ENCODE measurements at places on chromosomes 3 and 15. TPM values are rescaled to one million over a fixed set of nuclear protein-coding genes. Genes with fewer than 3 reads are reported as not detected.

- no peak for DNase-seq
Observed at GRCh38 chr15:49116108-49116857, 39.1 kb downstream of the COPS2 start.

- DNase-seq = no peak
Observed at GRCh38 chr15:93372208-93372864, 283.3 kb upstream of the RGMA start.

DNA sequence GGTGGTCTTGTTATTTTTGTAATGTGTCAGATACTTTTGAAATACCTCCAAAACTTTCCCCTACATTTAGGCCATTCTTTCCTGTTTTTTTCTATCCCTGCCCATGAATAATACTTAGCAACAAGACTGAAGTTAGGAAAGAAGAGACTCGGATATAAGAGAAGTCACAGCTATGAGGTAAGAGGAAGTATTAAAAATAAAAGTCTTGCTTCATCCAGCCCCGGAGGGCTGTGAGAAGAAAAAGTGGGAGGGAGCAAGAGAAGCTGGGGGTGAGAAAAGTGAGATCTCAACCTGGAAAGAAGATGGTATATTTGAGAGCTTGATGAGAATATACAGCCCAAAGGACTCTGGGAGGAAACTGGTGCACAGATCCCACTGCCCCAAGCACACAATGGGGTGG is 213.5 kb upstream of the CDIN1 start:
- DNase-seq = no peak

- DNase-seq = no peak
Observed at GRCh38 chr3:148737104-148737530, 39.4 kb downstream of the AGTR1 start.

DNA sequence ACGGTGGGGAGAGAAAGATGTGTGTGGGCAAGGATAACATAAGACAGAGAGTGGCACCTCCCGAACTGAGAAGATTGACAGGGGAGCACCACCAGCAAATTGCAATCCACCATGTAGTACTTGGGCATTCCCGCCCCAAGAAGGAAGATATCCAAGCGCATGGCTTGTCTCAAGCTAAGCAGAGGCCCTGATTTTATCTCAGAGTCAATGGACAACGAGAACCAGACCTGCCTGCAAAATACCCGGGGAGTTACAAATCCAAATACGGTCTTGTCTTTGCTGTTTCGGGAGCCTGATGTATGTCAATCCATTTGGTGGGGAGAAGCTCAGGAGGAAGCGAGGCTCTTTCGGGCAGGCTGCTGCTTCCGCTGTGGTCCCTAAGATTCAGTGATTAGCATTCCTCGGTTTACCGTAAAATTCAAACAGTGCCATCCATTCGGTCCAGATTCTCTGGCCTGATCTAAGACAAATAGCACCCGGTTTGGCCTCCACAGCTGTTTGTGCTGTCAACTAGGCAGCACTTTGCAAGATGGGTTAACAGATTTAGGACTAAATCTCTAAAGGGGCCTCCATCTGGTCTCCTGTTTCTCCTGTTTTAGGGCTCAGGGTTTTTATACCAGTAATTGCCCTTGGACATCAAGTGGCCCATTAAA is 97.7 kb upstream of the WNT5A start:
- no peak for DNase-seq

GRCh38 chr3:14614862-14615261 is 36.7 kb upstream of the CCDC174 start:
- DNase-seq = no peak

GRCh38 chr3:127791221-127791913 is 30.9 kb downstream of the MGLL start:
- DNase-seq = peak; percentile 60

- DNase-seq = no peak
Observed at GRCh38 chr3:46469680-46470357, 5.1 kb upstream of the LTF start.

- no peak for DNase-seq
Observed at GRCh38 chr15:49715211-49715610, 94.4 kb downstream of the DTWD1 start.

DNA sequence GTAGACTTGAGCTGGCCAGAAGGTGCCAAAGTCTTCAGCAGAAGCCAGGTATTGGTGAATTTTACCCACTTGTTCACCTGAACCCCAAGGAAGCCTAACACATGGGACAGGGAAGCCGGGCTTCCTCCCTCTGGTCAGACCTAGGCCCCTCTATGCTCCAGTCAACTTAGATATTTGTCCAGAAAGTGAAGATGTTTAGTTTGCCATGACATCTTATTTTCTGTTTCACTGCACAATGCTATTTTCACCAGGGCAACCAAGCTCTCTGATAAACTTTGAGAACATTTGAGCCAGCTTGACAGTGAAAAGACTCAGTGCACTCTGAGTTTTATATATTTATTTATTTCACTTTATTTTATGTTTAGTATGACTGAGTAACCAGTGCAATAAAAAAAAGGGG is 71.0 kb downstream of the SOX14 start:
- no peak for DNase-seq

DNA sequence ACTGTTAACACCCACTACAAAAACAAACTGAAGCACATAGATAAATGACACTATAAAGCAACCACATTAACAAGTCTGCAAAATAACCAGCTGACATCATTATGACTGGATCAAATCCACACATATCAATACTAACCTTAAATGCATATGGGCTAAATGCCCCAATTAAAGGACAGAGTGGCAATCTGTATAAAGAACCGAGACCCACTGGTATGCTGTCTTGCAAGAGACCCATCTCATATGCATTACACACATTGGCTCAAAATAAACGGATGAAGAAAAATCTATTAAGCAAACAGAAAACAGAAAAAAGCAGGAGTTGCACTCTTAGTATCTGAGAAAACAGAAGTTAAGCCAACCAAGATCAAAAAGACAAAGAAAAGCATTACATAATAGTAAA is 1375.4 kb downstream of the ZPLD1 start:
- no peak for DNase-seq

DNA sequence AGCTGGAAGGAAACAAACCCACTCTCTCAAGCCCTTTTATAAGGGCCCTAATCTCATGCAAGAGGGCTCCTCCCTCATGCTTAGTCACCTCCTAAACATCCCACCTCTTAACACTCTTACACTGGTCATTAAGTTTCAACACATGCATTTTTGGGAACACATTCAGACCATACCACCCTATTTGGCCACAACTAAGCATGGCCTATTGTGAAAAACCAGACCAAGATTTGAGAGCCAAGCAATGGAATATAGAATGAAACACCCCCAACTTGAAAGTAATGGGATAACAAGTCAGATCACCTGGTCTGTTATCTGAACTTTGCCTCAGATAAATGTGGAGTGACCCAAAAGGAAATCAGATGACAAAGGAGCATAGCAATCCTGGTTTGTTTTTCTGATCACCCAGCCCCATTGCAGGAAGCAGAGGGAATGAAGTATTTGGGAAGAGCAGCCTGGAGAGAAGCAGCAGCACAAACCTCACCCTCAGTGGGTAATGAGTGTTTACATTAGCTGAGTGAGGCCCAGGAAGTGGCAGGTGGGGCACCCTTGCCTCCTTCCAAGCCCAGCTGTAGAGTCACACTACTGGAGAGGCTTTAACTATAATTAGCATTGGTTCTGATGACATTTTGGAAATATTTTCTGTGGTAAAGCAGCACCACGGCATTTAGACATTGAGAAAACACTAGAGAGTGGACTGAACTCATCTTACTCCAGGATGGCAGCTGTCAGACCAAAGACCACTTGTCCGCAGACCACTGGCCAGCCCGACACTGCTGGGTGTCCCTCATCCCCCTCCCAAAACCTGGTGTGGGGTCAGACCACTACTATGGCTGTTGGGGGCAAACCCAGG is 48.8 kb upstream of the PRTG start:
- DNase-seq = no peak

DNA sequence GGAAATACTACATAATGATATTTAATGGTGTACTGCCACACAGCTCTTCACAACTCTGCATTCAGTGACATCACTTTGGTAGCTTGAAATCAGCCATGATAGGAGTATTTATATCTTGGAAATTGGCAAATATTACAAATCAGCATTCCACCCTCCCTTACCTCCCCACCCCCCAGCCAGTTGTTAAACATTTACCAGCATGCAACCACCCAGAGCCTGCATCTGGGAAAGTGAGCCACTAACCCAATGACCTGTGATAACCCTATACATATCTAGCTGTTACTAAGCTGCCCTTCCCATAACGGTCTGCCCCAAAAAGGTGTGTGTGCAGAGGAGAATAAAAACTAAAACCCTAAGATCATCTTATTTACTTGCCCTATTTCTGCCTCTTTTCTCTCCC is 44.6 kb upstream of the SATB1 start:
- DNase-seq = no peak

GRCh38 chr3:40124918-40125317 is 184.6 kb upstream of the EIF1B start:
- peak; percentile 90 for DNase-seq

DNA sequence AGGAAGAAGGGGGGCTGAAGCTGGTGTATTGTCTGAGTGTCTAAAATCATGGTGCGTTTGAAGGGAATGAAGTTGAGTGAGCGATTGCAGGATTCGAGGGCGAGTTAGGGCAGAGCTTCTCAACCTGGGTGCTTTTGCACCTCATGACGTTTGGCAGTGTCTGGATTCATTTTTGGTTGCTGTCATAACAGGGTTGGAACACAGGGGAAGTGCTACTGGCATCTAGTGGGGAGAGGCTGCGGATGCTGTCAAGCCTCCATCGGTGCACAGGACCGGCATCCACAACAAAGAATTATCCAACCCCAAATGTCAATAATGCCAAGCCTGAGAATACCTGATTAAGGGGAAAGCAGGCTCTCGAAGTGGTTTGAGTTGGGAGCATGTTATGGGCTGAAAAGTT is 120.0 kb downstream of the SLCO3A1 start:
- peak; percentile 25 for DNase-seq

- DNase-seq = no peak
Observed at GRCh38 chr15:41925086-41925608, 31.3 kb upstream of the SPTBN5 start.

- DNase-seq = no peak
Observed at GRCh38 chr3:157089455-157090221, 70.3 kb downstream of the CCNL1 start.

DNA sequence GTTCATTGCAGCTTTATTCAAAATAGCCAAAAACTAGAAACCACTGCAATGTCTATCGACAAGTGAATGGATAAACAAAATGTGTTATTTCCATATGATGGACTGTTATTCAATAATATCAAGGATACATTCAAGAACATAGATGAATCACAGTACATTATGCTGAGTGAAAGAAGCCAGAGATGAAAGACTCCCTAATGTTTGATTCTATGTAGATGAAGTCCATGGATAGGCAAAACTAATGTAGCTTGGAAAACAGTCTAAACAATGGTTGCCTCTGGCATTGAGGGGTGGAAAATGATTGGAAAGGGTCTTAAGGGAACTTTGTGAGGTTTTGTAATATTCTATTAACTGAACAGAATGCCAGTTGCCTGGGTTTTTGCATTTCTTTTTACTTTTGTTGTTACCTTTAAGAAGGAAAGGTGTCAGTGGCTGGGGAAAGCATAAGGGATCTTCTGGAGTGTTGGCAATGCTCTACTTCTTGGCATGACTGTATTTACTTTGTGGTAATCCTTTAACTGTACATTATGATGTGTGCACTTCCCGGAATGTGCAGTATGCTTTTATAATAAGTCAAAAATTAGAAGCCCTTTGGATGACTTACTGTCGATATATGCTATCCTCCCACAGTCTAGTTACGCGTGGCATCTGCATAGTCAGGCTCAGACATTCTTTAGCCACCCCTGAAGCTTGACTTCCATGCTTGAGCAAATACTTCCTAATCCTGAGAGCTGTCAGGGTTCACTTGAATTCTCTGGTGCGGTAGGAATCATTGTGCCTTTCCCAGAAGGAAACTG is 20.5 kb upstream of the ATP10A start:
- DNase-seq = no peak

- peak; percentile 70 for DNase-seq
Observed at GRCh38 chr3:179615458-179616173, 11.0 kb downstream of the NDUFB5 start.

GRCh38 chr3:31174079-31174478 is 279.6 kb upstream of the GADL1 start:
- no peak for DNase-seq

ACP3 gene
- 0.26 TPM for total RNA-seq

CMTM8 gene
- 11.2 TPM for total RNA-seq

FBXW12 gene
- total RNA-seq = not detected

GRAMD1C gene
- 4.1 TPM for total RNA-seq

MAP3K13 gene
- total RNA-seq = 33.7 TPM

NPAP1 gene
- not detected for total RNA-seq

SNURF gene
- total RNA-seq = 3.2 TPM

DCP1A gene
- 15.6 TPM for total RNA-seq

VPS8 gene
- 51.5 TPM for total RNA-seq

GOLGA8J gene
- total RNA-seq = 0.16 TPM

SKOR1 gene
- not detected for total RNA-seq

MASP1 gene
- total RNA-seq = not detected

GRK7 gene
- total RNA-seq = not detected

Data from SK-MEL-5 (cell line).